ENCODE measurements at places on chromosomes 4 and X. TPM values are rescaled to one million over a fixed set of nuclear protein-coding genes. Genes with fewer than 3 reads are reported as not detected.

DNA sequence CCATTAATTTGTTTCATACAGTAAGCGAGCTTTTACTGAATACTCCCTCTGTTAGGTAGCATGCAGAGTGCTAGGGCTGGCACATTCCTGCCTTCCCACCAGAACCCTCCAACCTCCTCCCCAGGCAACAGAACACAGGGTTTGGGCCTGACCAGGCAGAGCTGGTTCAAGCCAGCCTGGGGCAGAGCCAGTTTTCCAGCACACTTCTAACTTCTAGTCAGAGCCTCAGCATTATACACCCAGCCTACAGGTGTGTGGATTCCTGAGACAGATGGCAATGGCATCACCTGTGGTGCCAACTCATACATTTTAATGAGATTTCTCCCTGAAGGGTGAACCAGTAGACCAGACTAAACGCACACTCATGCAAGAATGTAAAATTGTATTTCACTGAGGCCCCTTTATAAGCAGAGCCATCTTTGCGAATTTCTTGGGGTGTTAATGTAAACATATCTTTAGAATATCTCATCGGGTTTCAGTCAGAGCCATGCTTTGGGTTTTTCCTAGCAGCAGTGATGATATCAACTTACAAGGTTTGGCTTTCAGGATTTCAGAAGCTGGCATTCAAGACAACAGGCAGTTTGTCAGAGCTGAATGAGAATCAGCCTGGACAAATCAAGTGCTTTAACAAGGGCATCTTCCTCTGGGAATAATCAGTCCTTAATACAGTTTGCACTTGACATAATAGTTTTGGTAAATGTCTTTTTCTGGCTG lies 92.0 kb downstream of the GATB start:
- DNase-seq = peak; percentile 82

GRCh38 chr4:135949931-135950330 lies 1582.4 kb downstream of the PCDH18 start:
- no peak for DNase-seq

GRCh38 chr4:127410201-127410600 lies 222.6 kb upstream of the INTU start:
- DNase-seq = peak; percentile 91

GRCh38 chrX:23327104-23327503 lies 7.5 kb upstream of the PTCHD1 start:
- DNase-seq = no peak

DNA sequence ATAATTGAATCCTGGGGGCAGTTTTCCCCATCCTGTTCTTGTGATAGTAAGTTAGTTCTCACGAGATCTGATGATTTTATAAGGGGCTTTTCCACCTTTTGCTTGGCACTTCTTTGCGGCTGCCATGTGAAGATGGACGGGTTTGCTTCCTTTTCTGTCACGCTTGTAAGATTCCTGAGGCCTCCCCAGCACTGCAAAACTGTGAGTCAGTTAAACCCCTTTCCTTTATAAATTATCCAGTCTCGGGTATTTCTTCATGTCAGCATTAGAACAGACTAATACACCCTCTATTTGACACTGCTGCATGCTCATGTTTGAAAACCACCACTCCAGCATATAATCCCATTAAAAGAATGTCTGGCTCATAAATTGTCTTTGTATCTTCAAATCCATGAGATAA lies 264.4 kb upstream of the ITM2A start:
- no peak for DNase-seq

The PDE6B gene
- total RNA-seq = not detected

- no peak for DNase-seq
These were observed 40.6 kb upstream of the PRDX4 start for GRCh38 chrX:23626651-23627050.

DNA sequence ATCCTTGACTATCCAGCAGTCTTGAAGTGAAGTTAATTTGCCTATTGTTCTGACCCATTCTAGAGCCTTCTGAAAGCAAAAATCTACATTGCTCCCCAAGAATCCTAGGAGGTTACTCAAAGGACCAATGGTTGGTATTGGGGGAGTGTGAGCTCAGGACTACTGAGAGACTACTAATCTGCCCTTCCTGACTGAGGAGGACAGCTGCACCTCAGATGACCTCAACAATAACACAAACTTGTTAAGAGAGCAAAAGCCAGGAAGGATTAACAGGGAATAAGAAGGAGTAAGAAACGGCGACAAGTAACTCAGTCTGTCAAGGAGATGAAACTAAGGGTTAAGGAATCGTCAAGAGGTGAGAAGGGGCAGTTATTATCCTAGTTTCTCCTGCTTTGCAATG lies 43.4 kb downstream of the IDS start:
- no peak for DNase-seq

DNA sequence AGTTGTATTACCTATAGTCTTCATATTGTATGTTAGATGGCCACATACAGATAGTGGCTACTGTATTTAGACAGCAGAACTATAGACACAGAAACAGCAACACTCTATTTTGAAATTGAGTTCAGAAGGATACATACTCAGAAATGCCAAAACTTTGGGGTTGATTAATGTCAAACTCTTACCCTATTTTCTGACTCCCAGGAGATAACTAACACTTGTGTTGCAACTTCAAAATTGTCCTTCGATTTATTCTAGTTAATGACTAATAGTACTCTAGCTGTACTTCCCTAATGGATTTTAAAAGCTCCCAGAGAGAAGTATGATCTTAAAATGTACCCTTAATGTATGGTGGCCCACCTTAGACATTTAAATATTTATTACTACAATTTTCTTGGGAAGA lies 229.9 kb upstream of the UGT8 start:
- DNase-seq = no peak

DNA sequence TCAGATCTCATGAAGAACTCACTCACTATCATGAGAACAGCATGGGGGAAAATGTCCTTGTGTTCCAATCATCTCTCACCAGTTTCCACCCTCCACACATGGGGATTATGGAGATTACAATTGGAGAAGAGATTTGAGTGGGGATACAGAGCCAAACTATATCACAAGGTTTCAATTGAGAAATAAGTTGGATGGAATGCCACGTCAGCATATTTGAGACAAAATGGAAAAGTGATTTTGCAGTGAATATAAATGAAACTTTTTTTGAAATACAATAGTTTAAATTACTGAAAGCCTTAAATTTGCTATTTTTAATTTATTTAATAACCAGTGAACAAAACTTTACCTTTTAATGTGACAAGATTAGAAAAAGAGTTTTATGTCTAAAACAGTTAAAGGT lies 494.1 kb downstream of the PRR32 start:
- no peak for DNase-seq

The PDCL2 gene
- not detected for total RNA-seq

The UVSSA gene
- 57.4 TPM for total RNA-seq

GRCh38 chr4:84647312-84647884 lies 64.5 kb downstream of the CDS1 start:
- no peak for DNase-seq

DNA sequence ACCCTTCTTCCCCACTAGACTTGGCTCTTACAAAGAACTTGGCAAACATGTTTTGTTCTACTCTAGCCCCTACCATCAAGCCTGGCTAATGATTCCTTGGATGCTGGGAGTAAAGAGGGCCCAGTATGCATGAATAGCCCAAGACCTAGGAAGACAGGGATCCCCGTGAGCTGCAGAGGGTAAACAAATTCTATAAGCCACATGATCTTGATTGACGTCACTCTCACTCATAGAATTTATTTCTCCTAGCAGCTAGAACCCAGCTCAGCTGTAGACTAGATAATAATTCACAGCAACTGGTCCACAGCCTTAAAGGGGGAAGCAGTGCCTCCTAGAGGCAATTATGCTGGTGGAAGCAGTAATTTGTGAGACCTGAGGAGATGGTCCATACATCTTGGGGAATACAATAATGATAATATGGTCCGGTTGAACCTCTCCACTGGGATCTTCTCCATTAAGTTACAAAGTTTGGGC lies 16.1 kb upstream of the USO1 start:
- peak; percentile 13 for DNase-seq

DNA sequence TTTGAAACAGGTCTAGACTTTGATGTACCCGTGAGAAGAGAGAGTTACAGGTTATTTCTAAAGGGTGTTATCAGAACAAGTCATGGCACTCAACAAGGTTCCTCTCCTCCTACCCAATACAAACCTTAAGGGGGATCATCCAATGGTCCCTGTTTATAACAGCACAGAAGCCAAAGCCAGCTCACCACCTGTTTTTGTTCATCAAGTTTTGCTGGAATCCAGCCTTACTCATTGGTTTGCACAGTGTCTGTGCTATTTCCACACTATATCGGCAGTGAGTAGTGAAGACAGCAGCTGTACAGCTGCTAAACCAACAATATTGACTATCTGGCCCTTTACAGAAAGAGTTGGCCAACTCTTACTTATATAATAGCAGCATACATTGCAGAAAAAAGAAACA lies 262.1 kb upstream of the STS start:
- no peak for DNase-seq

The TEC gene
- 7.2 TPM for total RNA-seq

GRCh38 chr4:19982556-19982955 lies 269.1 kb upstream of the SLIT2 start:
- DNase-seq = no peak

GRCh38 chr4:11427121-11427996 lies 1.3 kb downstream of the HS3ST1 start:
- no peak for DNase-seq

The MID1 gene
- 2.9 TPM for total RNA-seq

GRCh38 chrX:148537556-148538182 lies 37.3 kb downstream of the AFF2 start:
- no peak for DNase-seq

DNA sequence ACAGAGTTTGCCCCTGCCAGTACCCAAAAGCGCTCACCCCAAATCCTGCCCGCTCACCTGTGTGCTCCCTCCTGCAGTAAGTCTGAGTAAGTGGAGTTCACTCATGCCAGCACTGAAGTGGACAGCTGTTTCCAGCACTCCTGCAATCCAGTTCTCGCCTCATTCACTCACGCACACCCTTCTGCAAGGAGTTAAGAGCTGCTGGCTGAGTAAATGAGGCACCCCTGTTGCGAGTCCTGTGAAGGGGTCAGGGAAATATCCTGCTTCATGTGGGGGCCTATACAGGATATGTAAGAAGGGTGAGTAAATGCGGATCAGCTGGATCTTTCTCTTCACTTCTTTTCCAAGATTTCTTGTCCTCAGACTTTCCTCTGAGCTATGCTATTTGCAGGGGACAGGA lies 23.5 kb downstream of the CXCL8 start:
- no peak for DNase-seq

GRCh38 chr4:37795581-37796195 lies 30.8 kb upstream of the PGM2 start:
- DNase-seq = no peak

DNA sequence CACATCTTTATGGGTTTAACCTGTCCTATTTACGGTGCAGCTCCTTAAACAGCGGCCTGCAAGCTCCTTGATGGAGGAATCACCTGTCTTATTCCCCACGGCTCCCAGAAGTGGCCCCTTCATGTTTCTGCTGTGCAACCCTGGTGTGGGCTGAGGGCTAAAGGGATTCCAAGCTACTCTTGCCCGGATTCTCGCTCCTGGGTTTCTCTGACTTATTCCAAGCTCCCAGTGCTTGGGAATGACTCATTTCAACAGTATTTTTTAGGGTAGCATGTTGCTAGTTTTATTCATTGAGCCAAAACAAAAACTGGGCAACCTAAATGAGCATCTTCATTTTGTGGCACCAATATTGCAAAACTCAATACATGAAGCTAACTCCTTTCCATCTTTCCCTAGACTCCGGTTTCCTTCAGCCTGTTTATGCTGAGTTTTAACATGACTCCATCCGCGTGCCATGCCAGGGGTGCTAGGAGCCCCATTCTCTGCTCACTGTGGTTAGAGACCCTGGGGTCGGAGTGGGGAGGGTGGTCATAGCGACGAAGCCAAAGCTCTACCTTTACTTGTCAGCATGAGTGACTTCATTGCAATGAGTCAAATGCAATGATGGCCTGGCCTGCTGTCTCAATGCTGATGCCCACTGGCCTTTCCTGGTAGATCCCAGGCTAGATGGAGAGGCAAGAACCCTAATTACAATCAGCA lies 349.7 kb downstream of the NR3C2 start:
- no peak for DNase-seq

DNA sequence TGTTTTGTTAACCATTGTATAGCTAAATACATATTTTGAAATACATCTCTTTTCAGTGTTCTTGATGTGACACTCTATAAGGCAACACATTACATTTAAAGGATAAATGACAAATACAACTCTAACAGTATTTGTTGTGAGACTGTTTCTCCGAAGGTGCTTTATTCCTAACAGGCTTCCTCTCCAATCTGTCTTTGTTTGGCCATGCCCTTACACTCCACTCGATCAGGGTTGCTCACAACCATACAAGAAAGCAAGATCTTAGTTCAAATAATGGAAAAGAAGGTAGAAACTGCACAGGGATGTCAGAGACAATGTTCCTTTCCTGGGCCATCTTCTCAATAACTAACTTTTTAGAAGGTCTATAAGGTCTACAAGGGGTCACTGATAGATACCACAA lies 36.5 kb downstream of the AMMECR1 start:
- no peak for DNase-seq

- peak; percentile 82 for DNase-seq
These were observed 104.4 kb downstream of the PJA1 start for GRCh38 chrX:69060631-69061408.

DNA sequence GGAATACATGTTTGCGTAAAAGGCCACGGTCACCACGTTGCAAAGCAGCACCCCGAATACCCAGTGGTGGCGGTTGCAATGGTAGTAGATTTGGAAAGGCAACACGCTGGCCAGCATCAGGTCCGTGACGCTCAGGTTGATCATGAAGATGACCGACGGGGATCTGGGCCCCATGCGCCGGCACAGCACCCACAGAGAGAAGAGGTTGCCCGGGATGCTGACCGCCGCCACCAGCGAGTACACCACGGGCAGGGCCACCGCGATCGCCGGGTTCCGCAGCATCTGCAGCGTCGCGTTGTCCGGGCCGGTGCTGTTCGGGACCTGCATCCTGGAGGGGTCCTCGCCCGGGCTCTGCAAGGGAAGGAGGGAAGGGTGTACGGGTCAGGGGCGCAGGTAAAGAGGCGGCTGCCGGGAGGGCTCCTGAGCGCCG lies 13.5 kb upstream of the ASMTL start:
- peak; percentile 82 for DNase-seq

GRCh38 chr4:89836897-89837384 lies at the start of gene SNCA:
Gene SNCA, minus strand, starts transcription at chr4:89837161. Its CDS starts 1,494 bp downstream, at chr4:89835667.
- peak; percentile 58 for DNase-seq

DNA sequence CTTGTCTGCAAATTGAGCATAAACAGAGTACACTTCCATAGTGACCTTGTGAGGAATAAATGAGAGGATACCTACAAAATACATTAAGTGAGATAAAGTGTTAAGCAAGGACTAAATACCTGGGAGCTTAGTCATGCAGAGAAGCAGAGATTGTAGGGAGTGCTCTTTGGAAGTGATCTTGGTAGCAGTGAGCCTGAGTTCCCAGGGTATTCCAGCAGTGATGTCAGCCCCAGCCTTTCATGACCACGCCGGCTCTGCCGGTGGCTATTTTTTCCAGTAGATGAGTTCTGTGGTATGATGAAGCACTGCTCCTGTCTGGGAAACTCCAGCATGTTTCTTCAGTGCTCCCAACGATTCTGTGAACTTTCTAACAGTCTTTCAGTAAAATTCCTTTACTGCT lies 391.5 kb upstream of the IGFBP7 start:
- DNase-seq = no peak

The TNMD gene
- 0.84 TPM for total RNA-seq

Measured in lower leg skin (tissue), 4 donors.